ENCODE measurements at places on chromosomes 7 and 10. TPM values are rescaled to one million over a fixed set of nuclear protein-coding genes. Genes with fewer than 3 reads are reported as not detected.
A peak's percentile ranks its signal among the peaks of the same experiment; 100 is the strongest.

Gene PRRT4
- total RNA-seq: not detected

- DNase-seq: no peak
Observed at GRCh38 chr7:84975586-84976185, 211.2 kb downstream of the SEMA3D start.

Gene RPEL1
- total RNA-seq: not detected

Gene TIAL1
- 22.6 TPM for total RNA-seq

- DNase-seq: no peak
Observed at GRCh38 chr7:140596519-140597427, 43.8 kb downstream of the DENND2A start.

DNA sequence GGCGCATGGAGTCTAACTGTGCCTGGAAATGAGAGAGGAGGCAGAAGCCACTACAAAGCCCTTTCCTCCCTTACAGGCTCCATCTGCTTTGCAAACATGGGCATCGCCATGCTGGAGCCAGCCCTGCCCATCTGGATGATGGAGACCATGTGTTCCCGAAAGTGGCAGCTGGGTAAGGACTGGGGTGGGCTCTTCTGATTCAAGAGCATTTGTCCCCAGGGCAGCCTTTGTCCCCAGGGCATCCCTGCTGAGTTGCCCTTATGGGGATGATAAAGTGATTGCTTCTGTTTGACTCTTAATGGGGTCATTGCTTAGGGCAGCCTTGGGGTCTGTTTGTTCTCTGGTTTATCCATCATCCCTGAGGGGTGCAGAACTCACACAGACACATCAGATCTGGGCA, 16.8 kb downstream of the SLC18A2 start:
- no peak for DNase-seq

DNA sequence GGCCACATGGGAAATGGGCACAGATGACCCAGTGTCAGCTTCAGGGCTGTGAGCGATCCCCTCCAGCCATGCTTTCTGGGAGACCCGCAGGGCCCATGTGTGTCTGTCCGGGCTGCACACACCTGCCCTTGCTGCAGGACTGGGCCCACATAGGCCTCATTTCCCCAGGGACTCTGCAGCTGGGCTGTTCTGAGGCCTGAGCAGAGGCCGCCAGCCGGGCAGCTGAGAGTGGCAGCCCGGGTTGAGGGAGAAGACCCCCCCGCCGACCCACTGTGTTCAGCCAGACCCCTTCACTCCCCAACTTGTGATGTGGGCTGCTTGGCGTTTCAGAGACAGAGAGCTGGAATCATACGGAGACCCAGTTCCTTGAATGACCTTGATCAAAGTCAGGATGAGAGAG, 50.1 kb upstream of the DPYSL4 start:
- no peak for DNase-seq

Gene PRPS1L1
- not detected for total RNA-seq

DNA sequence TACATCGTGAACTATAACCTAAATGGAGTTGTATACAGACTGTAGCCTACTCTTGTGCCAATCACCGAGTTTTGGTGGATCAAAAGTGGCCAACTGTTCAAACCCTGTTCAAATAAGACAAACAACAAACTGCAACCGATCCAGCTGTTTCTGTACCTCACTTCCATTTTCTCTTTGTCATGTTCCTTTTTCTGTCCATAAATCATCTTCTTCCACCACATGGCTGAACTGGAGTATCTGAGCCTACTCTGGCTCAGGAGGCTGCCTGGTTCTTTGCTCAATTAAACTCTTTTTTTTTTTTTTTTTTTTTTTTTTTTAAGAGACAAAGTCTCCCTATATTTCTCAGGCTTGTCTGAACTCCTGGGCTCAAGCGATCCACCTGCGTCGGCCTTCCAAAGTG, 59.0 kb upstream of the NPVF start:
- no peak for DNase-seq

- no peak for DNase-seq
Observed at GRCh38 chr7:107996072-107996882, 6.7 kb downstream of the LAMB1 start.

GRCh38 chr10:89248990-89249389, 2.6 kb downstream of the LIPA start:
- no peak for DNase-seq

- no peak for DNase-seq
Observed at GRCh38 chr7:50921114-50921813, 138.6 kb upstream of the GRB10 start.

DNA sequence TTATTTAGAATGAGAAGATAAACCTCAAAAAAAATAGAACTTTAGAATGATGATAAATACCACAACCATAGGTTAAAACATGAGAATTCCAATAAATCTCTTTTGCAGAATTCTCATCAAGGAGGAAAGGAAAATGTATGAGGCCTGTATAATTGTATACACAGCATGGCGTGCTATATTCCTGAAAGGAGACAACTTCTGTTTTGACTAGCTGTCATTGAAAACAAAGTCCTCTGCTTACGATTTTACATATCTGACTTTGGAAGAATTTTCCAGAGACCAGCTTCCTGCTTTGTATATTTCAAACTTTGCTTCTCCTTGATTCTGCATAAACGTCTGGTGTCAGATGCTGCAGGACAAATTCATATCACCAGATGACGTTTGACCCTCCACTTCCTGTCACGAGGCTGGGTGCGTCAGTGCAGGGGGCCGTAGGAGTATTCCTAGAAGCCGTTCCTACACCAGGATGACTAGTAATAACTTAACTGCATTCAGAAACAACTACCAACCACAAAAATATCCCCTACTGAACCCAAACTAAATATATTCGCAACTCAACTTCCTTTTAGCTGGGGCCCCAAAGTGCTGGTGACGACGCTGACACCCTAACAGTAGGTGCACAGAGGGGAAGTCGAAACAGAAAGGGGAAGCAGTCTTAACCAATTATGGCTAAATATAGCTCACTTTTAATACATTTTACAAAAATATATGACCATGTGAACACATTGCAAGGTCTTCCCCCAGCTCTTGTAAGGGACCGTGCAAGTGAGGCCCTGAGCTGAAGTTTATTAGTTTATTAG, 178.6 kb upstream of the INHBA start:
- DNase-seq: peak; percentile 73

DNA sequence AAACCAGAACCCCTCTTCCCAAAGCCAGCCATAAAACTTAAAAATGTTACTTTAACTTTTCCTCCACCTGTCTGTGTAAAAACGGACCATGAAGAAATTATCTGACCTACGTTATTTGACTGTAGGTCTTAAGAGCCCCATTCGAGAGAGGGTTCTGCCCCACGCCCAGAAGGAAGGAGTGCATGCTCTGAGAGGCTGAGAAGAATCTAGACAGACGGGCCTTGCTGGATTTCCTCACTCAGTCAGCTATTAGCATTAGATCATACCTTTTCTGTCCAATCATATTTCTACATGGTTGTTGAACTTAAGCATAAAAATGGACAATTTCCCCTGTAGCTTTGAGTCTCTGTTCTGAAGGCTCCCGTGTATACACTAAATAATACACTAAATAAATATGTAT, 38.1 kb upstream of the WDR11 start:
- peak; percentile 8 for DNase-seq

Gene OR13A1
- not detected for total RNA-seq

Gene VTI1A
- 58.9 TPM for total RNA-seq

Gene CAMK1D
- total RNA-seq: 7.7 TPM

Gene ZNF37A
- 39.7 TPM for total RNA-seq

DNA sequence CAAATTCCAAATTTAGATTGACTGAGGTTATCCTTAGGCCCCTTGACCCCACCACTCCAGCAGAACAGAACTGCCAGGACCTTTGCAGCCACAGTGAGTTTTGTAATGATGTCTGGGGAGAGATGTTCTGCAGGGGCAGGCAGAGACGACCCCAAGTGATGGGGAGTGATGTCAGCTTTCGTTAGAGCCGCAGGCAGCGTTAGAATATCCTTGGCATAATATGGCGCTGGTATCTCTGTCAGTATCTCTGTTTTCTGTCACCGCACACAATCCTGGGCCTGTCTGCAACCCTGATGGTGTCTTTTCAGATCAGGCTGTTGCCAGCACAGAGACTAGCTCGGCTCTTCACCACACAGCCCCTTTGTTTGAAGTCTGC, 1083.6 kb downstream of the KCNMA1 start:
- no peak for DNase-seq

Gene TAS2R39
- total RNA-seq: not detected

Gene PRLHR
- 0.37 TPM for total RNA-seq

Gene TWIST1
- total RNA-seq: 169 TPM

Gene NDUFA5
- total RNA-seq: 63.6 TPM

GRCh38 chr7:2608921-2609411, 22.8 kb upstream of the TTYH3 start:
- peak; percentile 71 for DNase-seq

Gene NPY4R
- total RNA-seq: not detected

GRCh38 chr7:155752756-155753445, 59.4 kb downstream of the SHH start:
- DNase-seq: no peak

Gene ZNF722
- total RNA-seq: not detected

Data from stomach (tissue), 19 donors.